ENCODE measurements at places on chromosomes 1 and 21.

- DNase-seq = no peak
Observed at GRCh38 chr1:47992720-47993415, 4.3 kb downstream of the TRABD2B start.

- no peak for DNase-seq
Observed at GRCh38 chr1:212752934-212753497, 38.6 kb downstream of the NSL1 start.

- DNase-seq = no peak
Observed at GRCh38 chr1:55823541-55824250, 608.5 kb upstream of the USP24 start.

DNA sequence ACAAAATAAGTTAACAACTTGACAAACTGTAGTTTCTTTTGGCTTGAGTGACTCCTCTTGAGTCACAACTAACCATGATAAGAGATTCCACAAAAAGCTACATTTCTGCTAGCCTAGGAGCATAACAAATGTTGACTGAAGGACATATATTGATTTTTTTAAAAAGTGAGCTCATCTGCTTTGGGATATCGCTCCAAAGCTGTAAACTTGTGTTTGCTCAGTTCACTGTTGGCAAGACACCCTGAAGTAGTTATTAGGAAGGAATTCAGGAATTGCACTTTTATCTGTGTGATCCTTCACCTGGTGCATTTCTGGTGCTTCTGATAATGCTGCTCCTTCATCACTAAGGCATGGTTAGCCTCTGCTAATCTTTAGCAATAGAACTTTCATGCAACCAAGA, 23.7 kb downstream of the RWDD3 start:
- DNase-seq = no peak

DNA sequence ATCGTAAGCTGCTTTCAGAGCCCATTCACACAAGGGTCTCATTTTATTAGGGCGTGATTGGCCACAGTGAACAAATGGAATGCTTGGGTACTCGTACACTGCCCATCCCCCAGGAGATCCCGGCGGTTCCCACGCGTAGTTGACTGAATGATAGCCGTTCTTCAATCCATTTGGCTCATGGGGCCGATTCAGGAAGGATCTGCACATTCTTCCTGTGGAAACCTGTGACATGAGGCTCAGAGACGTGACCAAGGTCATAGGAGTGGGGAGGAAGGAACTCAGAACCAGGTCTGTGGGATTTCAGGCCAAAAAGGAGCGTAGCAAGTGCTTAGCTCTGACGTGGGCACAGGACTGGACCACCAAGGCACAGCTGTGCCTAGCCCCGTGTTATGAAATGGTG, 11.7 kb downstream of the ABCG1 start:
- no peak for DNase-seq

- no peak for DNase-seq
Observed at GRCh38 chr1:24301785-24302175, 17.4 kb upstream of the GRHL3 start.

- DNase-seq = no peak
Observed at GRCh38 chr1:153932156-153933131, 9.7 kb upstream of the GATAD2B start.
